Trophoblast cell (in vitro differentiated cells and primary cell): ENCODE measurements at places on chromosomes 5 and 9.
A peak's percentile ranks its signal among the peaks of the same experiment; 100 is the strongest.

GRCh38 chr5:160427607-160428006 lies 6.0 kb downstream of the PTTG1 start:
- no peak for DNase-seq

DNA sequence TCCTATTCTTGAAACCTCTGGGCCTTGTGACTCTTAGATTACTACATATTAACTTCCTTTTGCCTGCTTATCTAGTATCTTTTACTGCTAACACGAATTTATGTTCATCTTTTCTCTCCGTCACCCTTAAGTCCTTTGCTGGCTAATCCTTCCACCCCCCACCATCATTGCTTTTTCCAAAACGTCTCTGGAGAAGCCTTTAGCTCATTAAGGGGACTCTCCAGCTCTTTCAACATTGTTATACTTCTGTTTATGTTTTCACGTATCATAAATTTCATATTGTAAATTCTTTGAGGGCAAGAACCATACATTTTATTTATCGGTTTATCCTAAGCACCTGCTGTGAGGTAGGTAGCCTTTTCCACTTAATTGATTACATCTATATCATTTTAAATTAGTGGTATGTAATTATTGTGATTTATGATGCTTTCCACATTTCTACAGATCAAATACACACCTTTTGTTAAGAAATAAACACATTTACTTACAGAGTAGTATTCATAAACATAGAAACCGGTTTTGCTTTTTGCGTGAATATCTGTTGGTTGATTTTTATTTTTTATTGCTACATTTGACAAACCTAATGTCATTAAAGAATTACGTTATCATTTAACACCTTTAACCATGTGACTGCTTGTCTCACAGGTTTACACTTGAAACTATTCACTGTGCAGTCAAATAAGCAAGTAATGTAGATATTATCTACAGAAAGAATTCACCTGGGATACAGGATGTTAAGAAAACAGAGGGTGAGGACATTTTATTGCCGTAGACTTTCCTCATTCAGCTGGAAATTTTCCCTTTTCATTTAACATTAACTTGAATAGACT lies 15.4 kb upstream of the SNX2 start:
- peak; percentile 77 for DNase-seq

- DNase-seq = no peak
These were observed 6.6 kb upstream of the AHRR start for GRCh38 chr5:314676-315487.

DNA sequence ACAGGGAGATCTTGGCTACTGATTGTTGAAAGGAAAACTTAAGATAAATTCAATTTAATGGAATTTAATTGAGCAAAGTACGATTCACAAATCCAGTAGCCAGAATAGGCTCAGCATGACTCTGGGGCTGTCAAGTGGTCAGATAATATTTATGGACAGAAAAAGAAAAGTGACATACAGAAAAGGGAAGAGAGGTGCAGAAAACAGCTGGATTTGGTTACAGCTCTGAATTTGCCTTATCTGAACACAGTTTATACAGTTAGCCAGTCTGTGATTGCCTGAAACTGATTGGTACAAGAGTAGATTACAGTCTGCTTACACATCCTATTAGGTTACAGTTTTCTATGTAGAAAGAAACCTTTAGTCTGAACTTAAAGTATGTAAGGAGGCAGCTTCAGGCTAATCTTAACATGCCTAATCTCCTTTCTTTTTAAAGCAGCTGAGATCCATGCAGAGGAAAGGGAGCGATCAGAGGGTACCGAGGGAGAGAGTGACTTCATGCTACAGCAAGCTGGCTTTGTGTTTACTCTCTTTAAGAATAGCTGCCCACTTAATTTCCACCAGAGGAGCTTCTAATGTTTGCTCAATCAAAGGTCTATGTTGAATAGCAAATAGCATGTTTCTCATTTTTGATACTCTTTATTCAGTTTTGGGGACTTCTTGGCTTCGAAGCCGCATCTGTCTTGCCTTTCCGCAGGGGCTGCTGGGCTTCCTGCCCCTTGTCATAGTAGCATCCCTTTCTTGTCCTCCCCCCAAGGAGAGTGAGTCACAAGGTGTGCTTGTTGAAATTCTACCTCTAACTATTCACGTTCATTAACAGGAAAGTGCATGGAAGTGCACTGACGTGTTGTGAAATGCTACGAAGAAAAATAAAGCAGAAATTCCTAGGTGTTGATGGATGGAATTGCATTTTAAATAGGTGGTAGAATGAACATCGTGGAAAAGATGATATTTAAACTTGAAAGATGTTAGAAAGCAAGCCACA lies 761.2 kb downstream of the TAF11L14 start:
- no peak for DNase-seq

- DNase-seq = no peak
These were observed 31.1 kb downstream of the PTPA start for GRCh38 chr9:129142138-129142935.

- no peak for DNase-seq
These were observed 48.6 kb upstream of the KCNMB1 start for GRCh38 chr5:170437621-170438375.

GRCh38 chr5:398475-399295 lies 44.3 kb upstream of the EXOC3 start:
- no peak for DNase-seq

DNA sequence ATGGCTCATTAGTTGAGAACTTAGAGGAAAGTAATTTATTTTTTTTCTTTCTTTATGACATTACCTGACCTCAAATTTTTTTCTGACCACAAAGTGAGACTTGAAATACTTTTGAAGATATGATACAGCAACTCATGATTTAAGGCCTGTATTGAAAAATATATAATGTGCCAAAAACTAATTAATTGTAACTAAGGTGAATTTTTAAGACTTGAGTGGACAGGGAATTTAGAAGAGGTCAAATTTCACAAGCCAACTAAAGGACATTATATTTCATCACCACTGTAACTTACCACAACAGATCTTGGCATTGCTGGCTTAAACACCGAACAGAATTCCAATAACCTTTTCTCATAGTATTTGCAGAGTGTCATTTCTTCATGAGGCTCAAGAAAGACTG lies 1.8 kb downstream of the CCNH start:
- DNase-seq = no peak

- DNase-seq = no peak
These were observed 124.0 kb upstream of the TLE4 start for GRCh38 chr9:79447762-79448161.

- no peak for DNase-seq
These were observed 609.9 kb upstream of the ACO1 start for GRCh38 chr9:31774571-31774970.

DNA sequence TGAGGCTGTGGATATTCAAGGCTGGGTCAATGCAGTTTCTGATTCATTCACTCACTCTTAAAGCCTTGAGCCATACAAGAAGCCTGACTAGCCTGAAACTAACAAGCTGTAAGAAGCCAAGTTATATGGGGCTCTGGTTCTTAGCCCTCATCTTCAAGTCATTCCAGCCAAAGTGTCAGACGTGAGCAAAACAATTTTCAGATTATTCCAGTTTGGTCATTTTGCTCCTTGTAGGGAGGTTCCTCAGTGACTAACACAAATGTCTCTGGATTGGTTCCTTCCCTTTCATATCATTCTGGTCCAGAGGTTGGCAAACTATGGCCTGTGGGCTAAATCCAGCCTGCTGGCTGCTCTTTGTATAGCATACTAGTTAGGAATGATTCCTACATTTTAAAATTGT lies 12.5 kb upstream of the SHOC1 start:
- DNase-seq = peak; percentile 68

DNA sequence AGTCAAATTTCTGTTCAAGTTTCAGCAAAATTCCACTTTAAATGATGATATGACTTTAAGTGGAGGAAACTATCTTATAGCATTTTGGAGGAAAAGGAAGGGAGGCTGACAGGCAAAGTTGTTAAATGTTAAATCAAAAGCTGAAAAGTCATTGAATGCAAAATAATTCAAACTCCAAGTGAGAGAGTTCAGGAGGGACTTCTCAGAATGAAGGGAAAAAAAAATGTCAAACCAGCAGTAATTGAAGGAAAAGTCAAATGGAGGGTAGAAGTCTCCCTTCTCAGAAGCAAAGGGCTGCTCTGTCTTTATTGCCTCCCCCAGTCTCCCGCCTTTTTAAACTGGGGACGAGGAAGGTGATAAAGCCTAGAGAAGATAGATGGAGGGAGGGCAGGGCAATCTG lies 134.8 kb downstream of the CMYA5 start:
- no peak for DNase-seq

- DNase-seq = no peak
These were observed 463.6 kb upstream of the DAP start for GRCh38 chr5:11224436-11225187.

- DNase-seq = no peak
These were observed 25.9 kb upstream of the LURAP1L start for GRCh38 chr9:12748954-12749353.

DNA sequence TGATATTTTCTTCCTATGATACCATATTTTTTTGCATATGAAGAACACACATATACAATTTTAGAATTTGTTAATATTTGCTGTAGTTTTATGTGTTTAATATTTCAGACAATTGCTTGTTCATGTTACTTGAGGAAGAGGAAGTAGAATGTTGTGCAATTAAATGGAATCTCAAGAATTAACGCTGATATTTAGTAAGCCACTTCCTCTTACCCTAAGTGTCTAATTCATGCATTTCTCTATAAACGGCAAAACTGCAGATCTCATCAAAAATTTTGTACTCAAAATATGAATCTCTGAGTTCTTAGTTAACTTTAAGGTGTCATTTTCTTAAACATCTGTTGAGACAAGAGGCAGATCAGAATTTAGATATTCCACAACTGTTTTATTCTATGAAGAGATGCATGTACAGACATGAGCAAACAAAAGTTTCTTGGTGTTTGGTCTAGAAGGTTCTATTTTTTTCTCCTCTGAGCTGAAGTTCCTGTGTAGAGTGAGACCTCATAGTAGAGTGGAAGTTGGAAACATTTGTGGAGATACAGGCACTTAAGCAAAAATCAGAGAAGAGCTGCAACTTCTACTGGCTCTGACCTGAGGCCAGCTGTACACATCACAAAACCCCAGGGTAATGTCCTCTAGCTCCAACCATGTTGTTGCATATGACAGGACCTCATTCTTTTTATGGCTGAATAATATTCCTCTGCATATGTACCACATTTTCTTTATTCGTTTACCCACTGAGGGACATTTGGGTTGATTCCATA lies 16.6 kb upstream of the TGFBI start:
- peak; percentile 53 for DNase-seq

DNA sequence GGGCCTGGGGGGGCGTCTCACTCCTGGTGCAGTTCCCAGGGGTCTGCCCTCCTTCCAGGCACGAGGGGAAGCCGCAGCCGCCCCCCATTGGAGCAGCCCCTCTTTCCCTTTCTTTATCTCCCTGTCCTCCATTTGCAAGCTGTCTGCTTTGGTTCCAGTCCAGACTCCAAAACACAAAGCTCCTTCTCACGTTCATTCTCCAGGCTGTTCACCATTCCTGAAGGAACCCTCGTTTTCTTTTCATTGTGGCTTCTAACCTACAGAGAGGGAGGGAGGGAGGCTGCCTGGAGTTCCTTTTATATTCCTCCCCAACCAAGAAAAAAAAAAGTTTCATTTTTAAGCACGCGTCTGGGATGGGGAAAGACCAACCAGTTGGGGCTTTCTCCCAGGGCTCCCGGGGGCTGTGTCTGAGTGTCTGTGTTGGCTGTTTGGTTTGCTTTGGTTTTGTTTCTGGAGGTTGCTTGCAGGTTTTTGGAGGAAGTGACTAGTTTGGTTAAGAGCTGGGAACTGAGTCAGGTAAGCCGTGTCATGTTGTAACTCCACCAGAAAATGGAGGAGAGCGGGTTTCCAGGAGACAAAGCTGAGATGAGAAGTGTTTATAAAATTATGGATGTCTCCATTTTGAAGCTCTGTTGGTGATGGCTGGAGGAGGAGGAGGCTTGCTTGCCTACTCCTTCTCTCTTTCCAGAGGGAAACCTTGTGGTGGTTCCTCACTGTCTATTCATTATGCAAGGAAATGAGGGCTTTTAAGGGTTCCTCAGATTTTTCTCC lies 1.6 kb downstream of the ZNF462 start:
- peak; percentile 17 for DNase-seq

DNA sequence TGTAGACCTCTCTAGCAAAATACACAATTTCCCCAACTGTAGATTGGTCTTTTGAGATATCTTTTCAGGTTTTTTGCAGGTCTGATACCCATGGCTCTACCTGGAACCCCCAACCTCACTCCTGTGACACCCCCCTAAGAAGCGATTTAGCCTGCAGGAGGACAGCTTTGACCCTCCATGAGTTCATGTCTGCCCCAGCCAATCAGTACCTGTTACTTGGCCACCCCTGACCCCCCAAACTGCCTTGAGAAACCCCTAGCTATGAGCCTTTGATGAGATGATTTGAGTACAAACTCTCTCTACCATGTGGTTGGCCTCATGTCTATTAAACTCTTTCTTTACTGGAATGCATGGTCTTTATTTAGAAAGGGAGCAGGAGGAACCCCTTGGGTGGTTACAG lies 25.7 kb downstream of the ABO start:
- DNase-seq = no peak

DNA sequence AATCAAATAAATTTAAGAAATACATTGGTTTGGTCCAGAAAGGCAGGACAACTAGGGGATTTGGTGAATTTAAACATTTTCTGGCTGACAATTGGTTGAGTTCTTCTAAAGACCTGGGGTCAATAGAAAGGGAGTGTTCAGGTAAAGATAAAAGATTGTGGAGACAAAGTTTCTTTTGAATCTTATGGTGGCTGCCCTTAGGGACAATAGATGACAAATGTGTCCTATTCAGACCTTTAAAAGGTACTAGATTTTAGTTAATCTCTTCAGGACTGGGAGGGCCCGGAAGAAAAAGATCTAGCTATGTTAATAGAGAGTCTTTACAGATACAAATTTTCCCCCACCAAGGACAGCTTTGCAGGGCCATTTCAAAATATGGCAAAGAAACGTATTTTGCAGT lies 35.9 kb downstream of the PLEKHG4B start:
- DNase-seq = no peak

DNA sequence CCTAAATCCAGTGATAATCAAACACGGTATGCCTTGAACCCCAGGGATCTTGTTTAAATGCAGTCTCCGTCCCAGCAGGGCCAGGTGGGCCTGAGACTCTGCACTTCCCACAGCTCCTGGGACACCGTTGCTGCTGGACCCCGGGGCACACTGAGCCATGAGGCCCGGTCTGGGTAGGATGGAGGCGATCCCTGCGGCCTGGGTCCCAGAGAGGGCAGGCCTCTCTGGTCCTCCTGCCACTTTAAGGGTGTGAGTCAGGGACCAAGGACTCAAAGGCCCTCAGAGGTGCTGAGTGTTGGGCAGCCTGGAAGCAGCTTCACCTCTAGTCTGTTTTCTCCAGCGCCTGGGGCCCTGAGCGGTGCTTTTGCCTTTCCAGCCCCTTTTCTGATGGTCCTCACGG lies 34.1 kb upstream of the SLC9A3 start:
- DNase-seq = no peak

GRCh38 chr9:22469928-22470544 lies 23.4 kb downstream of the DMRTA1 start:
- peak; percentile 68 for DNase-seq

GRCh38 chr9:1332156-1332555 lies 282.0 kb downstream of the DMRT2 start:
- DNase-seq = no peak

DNA sequence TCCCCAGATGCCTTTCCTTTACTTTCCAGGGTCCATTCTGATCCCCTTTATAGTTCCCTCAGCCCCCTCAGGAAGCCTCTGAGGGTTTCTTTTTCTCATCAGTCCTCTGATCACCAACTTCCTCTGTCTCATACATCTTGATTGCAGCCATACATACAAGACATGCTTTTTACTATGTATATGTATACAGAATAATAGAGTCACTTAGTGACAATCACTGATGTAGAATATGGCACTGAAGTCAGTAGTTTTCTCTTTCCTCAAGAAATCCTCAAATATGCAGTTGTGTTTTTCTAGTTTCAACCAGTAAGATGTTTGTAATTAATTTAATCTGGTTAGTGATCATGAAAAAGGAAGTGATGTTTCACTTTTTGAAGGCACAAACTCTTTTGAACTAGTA lies 364.1 kb downstream of the MAN2A1 start:
- no peak for DNase-seq
